ENCODE measurements at places on chromosomes 12 and 14.

GRCh38 chr14:46054526-46054925 lies 597.1 kb downstream of the RPL10L start:
- DNase-seq = peak; percentile 36

GRCh38 chr12:131418121-131418520 lies 292.8 kb upstream of the SFSWAP start:
- no peak for DNase-seq

- DNase-seq = no peak
Measured at GRCh38 chr12:131047789-131048610, 94.3 kb downstream of the ADGRD1 start.

GRCh38 chr12:4228122-4228580 lies 45.4 kb upstream of the CCND2 start:
- no peak for DNase-seq

GRCh38 chr12:102797528-102797927 lies 119.5 kb downstream of the PAH start:
- DNase-seq = no peak

GRCh38 chr14:52901357-52901980 lies 49.4 kb downstream of the FERMT2 start:
- DNase-seq = no peak

GRCh38 chr12:38969706-38970105 lies 64.3 kb upstream of the CPNE8 start:
- DNase-seq = no peak

DNA sequence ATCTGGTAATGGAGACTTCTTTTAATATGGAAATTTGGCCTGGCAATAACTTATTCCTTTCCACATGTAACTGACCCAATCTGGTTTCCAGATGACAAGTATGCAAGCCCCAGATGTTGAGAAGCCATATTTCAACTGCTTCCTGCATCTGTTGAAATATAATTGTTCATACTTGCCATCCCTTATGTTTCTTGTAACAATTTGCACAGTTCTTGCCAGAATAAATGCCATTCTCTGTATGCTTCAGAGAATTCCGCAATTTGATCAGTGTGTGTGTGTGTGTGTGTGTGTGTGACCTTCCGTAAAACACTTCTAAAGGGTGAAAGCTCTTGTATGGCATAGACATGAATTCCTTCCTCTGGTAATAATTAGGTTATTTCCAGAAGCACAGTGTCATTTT lies 1.8 kb upstream of the CLEC2A start:
- DNase-seq = no peak

DNA sequence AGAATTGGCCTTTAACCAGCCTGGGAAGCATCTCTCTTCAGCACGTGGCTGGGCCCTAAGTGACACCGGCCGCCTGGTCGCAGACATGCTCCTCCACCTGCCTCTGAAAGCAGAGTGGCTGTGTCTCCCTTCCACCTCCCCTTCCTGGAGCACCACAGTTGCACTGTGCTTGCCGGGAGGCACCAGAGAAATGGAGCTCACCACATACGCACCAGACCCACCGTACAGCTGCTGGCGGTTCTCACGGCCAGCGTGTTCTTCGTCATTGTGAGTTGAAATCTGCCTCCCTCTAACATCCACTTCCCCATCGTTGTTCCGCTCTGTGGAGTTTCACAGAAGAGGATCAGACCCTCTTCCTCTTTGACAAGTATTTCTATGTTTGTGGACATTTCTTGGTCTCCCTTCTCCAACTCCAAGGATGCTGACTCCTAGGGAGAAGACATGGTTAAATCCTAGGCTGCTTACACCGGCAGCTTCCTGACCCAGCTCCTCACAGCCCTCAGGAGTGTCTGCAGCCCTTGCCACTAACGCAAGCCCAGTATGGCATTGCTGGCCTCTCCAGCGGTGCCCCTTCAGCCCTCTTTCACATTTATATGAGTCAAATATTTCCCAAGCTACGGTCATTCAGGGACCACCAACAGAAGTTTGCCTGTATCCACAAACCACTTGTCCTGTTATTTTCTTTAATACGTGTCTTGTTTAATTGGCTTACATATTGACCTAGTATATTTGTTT lies 11.5 kb upstream of the KRT5 start:
- no peak for DNase-seq

DNA sequence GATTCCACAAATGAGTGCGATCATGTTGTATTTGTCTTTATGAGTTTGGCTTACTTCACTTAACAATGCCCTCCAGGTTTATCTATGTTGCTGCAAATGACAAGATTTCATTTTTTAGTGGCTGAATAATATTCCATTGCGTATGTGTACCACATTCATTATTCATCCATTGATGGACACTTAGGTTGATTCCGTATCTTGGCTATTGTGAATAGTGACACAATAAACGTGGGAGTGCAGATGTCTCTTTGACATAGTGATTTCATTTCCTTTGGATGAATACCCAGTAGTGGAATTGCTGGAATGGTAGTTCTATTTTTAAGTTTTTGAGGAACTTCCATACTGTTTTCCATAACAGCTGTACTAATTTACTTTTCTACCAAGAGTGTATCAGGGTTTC lies 23.5 kb downstream of the AKAP6 start:
- peak; percentile 21 for DNase-seq

DNA sequence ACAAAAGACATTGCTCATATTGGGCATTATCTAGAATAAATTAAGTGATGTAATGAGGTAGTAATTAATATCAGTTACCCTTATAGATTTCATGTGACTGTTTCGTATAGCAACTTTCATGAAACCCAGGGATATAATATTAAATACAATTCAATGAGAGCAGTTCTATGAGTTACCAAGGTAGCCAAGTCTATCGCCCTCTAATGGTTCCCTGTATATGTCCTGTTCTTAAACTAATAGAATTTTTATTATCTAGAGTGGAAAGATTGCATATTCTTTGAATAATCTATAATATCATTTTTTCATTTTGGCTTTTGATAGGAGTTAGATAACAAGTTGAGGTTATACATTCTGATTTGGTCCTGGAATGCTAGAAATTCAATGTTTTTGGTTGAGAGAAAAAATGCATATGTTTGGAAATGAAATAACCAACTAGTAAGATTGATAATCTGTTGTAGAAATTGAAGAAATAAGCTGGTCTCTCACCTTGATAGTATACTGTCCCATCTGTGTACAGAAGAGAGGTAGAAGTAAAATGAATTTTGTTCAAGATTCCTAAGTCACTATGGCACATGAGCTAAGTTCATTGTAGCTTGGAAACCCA lies 59.7 kb downstream of the SCFD1 start:
- DNase-seq = peak; percentile 35

GRCh38 chr12:100472325-100472724 lies 1.3 kb upstream of the NR1H4 start:
- DNase-seq = no peak

DNA sequence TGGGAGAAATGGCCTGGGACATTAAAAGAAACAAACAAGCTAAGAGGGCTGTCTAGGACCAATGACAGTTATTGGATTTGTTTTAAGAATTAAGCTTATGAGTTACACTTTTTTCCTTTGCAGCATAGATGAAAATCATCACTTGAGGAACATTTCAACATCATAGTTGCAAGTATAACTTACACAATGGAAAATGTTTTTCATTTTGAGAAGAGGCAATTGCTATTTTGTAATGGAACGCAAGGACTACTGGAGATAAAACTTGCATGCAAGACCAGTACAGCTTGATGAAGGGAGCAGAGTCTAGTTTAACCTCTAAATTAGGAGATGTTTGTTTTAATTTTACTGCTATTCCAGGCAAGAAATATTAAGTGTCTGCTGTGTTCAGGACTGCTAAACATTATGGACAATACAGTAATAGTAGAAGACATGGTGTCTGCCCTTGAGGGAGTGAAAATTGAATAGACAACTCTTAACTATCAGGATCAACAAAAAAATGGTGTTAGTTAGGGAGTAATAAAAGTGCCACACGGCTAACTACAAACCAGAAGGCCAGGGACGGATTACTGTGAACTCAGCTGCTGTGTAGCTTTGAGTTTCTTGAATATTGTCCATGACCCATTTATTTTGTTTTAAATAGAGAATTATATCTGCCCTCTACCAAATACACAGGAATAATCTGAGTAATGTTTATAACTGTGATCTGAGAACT lies 374.5 kb downstream of the RAD51B start:
- no peak for DNase-seq

DNA sequence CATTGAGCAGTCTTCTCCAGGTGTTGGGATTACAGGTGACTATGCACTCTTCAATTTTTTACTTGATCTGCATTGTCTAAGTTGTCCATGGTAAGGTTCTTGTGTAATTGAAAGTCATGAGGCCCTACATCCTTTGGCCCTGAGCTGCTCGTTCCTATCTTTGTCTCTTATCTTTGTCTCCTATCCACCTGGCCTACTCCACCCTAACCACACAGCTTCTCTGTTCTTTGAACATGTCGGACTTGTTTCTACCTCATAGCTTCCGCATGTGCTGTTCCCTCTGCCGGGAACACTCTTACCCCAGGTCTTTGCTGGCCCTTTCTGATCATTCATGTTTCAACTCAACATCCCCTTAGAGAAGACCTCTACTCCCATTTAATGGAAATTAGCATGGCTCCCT lies 194.8 kb upstream of the TBX3 start:
- no peak for DNase-seq

- DNase-seq = no peak
Measured at GRCh38 chr12:71642264-71642663, 21.4 kb downstream of the ZFC3H1 start.

GRCh38 chr14:26729851-26730250 lies 132.0 kb upstream of the NOVA1 start:
- DNase-seq = no peak

GRCh38 chr14:99234961-99235571 lies 36.9 kb downstream of the BCL11B start:
- DNase-seq = peak; percentile 32

GRCh38 chr12:98895086-98895651 lies 250.1 kb downstream of the APAF1 start:
- no peak for DNase-seq

GRCh38 chr14:93109572-93110481 lies 5.9 kb downstream of the ITPK1 start:
- DNase-seq = no peak

GRCh38 chr14:96285667-96286066 lies 29.7 kb downstream of the BDKRB1 start:
- DNase-seq = no peak

DNA sequence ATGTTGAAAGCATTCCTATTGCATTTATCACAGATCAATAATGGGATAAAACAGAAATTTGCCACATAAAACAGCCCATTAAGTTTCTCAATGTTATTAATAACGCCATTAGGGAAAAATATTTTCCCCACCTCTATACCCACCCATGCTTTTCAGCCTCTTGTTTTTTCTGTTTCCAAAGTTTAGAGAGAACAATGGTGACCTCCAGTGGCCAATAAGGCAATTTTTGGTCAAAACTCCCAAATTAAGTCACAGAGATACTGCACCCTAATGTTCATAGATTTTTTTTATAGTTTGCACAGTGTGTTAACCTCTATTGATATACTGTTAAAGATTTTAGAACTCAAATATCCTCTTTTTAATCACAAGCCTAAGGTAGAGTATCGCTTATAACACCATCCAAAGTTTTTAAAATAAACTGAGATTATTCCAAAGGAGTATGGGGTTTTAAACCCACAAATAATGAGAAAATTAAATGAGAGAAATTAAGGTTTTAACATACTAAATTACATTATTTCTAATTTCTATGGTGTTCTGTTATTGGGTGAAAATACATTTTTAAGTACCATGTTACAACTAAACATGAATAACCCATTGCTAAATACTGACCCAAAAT lies 184.7 kb upstream of the DCN start:
- DNase-seq = peak; percentile 41

DNA sequence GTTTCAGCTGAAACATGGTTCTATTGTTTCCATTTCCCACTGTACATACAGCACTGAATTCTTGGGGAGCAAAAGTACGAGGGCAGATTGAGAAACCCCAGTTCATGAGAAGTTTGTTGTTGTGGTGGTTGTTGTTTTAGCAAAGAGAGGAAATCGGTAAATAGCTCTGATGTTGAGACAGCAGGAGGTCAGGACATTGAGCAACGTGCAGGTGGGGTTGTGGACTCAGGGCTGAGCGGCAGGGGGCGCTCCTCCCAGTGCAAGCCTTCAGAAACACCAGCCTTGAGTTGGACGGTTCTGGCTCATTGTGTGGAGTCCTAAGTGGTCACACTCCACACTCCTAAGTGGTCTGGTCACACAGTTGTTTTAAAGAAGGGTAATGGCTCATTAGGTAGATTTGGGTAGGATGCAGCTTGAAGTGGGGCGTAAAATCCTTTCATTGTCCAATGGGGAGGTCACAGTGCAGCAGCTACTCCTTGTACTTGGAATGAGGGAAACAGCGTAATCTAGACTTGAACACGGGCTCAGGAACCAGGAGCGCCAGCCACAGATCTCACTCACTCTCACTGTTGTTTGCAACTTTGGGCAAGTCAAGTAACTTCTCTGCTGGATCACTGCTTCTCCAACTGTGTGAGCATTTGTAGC lies 14.5 kb upstream of the PWP1 start:
- DNase-seq = no peak

DNA sequence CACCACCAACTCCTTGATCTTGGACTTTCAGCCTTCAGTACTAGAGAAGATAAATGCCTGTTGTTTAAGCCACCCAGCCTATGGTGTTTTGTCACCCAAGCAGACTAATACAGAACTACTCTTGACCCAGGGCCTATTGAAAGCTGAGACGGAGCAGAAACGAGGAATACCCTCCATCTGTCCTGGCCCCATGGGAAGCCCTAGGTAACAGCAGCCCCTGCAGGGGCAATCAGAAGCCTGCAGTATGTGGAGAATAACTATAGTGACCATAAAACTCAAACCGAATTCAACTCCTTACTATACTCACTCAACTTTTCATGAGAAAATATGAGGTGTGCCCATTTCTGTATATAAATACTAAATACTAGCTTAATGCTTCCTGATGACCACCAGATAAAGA lies 307.4 kb downstream of the NUAK1 start:
- DNase-seq = no peak

GRCh38 chr12:85182699-85183098 lies 97.3 kb upstream of the ALX1 start:
- DNase-seq = no peak

- peak; percentile 57 for DNase-seq
Measured at GRCh38 chr12:97167598-97167997, 260.5 kb downstream of the NEDD1 start.

DNA sequence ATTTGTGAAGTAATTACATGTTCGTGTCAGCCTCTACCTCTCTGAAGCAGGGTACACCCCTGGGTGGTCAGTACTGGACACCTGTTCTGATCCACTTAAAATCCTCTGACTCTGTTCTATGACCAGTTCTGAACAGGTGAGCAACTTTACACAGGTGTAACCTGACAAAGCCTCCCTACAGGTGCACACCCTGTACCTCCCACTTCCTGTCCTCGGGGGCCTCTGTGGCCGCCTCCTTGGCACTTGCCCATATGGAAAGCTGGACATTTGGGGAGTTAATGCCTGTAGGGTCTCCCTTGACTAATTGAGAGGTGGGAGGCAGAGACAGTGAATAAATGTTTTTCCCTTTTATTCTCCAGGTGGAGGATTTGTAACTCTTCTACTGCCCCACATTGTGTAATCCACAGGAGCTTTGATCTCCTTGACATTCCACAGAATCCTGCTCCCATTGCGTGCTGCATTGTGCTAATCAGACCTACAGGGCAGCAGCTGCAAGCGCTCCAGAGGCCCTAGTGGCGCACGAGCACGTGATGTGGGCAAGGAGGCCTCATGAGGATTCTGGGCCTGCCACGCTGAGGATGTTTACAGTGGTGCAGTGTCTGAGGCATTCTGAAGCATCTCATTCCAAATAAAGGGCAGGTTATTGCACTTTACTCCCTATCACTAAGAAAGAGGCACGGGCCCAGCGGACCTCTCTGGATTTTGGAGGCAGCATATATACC lies 45.8 kb upstream of the BATF start:
- no peak for DNase-seq

- peak; percentile 56 for DNase-seq
Measured at GRCh38 chr14:63134801-63135200, 69.4 kb upstream of the RHOJ start.

- no peak for DNase-seq
Measured at GRCh38 chr12:81095501-81096232, 17.8 kb downstream of the ACSS3 start.

All from RKO (cell line).